ENCODE measurements at places on chromosomes 3 and 15. TPM values are rescaled to one million over a fixed set of nuclear protein-coding genes. Genes with fewer than 3 reads are reported as not detected.

The CAMKV gene
- 0.67 TPM for total RNA-seq

The GABRR3 gene
- not detected for total RNA-seq

The CFAP91 gene
- 0.23 TPM for total RNA-seq

The ABI3BP gene
- total RNA-seq = 0.26 TPM

The C15orf62 gene
- not detected for total RNA-seq

GRCh38 chr3:195467641-195468390 is 25.0 kb upstream of the ACAP2 start:
- no peaks in the 10 kb centered on the region for H3K36me3 ChIP-seq
- no peak for DNase-seq
- peaks cover 5% of the 10 kb centered on the region for H3K27me3 ChIP-seq
- no peak overlapping the region for H3K4me3 ChIP-seq

DNA sequence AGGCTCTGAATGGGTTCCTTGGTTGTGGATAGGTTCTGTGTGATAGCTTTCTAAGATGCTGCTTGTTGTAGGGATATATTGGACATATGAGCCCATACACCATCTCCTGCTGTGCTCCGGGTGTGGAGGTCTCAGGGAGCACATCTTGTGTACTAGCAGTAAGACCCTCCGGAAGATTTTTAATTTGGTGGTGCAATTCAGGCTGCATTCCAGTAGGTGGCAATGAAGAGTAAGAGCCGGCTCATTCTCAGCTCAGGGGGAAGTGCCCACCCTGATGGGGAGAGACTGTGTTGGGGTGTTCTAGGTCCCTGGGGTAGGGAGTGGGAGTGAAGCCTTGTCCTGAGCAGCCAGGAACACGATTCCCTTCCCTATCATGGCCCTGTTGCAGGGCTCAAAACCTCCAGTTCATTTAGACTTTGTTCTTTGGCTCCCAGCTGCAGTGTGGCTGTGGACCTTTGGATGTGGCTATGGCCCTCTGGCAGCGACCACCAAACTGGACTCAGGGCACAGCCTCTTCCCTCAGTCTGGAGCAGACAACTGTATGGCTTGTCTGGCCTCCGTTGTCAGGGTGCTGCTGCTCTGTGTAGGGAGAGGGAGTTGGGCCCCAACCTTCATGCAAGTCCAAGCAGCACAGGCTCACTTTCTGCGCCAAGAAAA is 104.7 kb downstream of the UNC13C start:
- no peak overlapping the region for H3K4me3 ChIP-seq
- H3K4me1 ChIP-seq = no peaks in the 10 kb centered on the region
- no peak overlapping the region for H3K27ac ChIP-seq
- peak; percentile 28 for DNase-seq
- no peaks in the 10 kb centered on the region for H3K27me3 ChIP-seq
- H3K36me3 ChIP-seq = no peaks in the 10 kb centered on the region

GRCh38 chr3:69092030-69092516 is 7.3 kb downstream of the ARL6IP5 start:
- H3K27me3 ChIP-seq = no peaks in the 10 kb centered on the region
- peak overlapping the region; percentile 22 for H3K4me3 ChIP-seq
- peak overlapping the region; percentile 96 for H3K27ac ChIP-seq

GRCh38 chr15:65550681-65551098 is 20.4 kb downstream of the HACD3 start:
- H3K27ac ChIP-seq = peak overlapping the region; percentile 27
- H3K27me3 ChIP-seq = no peaks in the 10 kb centered on the region
- peaks cover 22% of the 10 kb centered on the region for H3K36me3 ChIP-seq

DNA sequence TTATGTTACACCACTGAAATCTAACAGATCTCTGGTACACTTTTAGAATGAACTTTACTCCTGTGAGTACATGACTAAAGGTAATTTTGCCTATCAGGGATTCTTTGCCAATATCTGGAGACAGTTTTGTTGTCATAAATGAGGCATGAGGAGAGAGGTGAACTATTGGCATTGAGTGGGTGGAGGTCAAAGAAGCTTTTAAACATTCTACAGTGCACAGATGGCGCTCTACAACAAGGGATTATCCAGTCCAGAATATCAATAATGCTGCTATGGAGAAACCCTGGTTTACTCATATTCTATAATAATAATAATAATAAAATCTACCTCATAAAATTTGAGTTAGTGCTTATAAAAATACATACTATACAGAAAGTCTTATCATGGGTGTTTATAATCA is 702.3 kb downstream of the SI start:
- no peak overlapping the region for H3K27ac ChIP-seq
- H3K36me3 ChIP-seq = no peaks in the 10 kb centered on the region
- DNase-seq = no peak
- no peaks in the 10 kb centered on the region for H3K4me1 ChIP-seq
- H3K4me3 ChIP-seq = no peak overlapping the region
- no peaks in the 10 kb centered on the region for H3K27me3 ChIP-seq

DNA sequence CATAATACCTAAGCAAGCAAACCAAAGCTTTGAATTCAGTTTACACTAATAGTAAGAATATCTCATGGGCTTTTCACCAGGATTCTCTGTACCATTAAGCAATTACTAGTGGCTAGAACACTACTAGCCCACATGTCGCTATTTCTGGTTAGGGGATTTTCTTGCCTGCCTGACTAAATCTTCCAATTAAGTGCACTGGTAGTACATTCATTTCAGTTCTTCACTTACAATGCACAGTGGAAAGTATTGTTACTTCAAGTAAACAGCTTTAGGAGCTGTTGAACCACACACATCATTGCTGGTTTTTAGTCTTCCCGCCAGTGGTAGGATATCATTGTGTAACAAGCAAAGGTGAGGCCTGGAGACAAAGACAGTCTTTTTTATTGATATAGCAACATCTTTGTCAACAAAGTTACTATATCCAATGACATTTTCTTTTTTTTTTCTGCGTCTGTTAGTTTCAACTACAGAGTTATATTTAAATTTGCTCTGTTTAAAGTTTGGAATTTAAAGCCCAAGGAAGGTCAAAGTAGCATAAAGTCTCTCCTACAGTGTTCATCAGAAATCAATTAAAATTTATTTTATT is 826.8 kb upstream of the NR2F2 start:
- no peak overlapping the region for H3K4me3 ChIP-seq
- H3K27me3 ChIP-seq = peaks cover 1% of the 10 kb centered on the region
- no peaks in the 10 kb centered on the region for H3K36me3 ChIP-seq
- peaks cover 7% of the 10 kb centered on the region for H3K4me1 ChIP-seq

DNA sequence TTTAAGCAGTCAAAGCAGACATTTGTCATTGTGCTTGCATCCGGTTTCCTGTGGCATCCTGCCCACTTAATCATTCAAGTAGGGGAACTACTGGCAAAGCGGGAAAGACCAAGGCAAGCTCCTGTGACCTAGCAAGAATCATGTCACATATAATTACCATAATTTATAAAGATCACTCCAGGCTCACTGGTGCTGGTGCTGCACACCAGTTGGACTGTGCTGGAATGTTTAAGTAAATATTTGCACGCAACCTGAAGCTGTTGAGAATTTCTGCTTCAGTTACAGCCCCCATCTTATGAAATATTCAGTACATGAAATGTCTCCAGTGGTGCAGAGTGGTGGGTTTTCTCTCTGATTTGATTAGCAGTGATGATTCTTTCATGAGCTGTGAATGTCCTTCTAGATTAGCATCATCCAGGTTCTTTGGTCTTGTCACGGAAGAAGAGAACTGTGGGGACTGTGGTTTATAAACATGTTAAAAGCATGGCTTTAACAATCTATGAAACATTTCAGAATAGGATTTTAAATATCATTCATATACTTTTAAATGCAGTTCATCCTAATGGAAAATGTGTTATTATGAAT is 621.3 kb upstream of the EPHA6 start:
- H3K36me3 ChIP-seq = no peaks in the 10 kb centered on the region
- no peak for DNase-seq
- no peak overlapping the region for H3K4me3 ChIP-seq

DNA sequence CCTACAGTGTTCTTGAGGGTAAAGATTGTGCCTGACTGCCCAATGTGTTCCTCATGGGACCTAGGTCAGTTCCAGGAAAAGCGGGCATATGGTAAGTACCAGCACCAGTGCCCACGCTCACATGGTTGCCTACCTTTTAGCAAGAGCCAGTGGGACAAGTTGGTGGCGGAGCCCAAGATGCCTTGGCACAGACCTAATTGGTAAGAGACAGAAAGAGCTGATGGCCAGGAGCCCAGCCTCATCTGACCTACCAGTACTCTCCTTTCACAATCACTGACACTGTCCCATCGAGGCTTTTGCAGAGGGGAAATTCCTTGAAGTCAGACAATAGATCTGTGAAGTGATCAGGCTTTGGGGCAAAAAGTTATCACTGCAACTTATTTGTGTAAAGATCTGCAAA is 98.4 kb upstream of the BCL6 start:
- no peaks in the 10 kb centered on the region for H3K36me3 ChIP-seq
- H3K27me3 ChIP-seq = no peaks in the 10 kb centered on the region
- no peak overlapping the region for H3K27ac ChIP-seq
- no peak overlapping the region for H3K4me3 ChIP-seq

DNA sequence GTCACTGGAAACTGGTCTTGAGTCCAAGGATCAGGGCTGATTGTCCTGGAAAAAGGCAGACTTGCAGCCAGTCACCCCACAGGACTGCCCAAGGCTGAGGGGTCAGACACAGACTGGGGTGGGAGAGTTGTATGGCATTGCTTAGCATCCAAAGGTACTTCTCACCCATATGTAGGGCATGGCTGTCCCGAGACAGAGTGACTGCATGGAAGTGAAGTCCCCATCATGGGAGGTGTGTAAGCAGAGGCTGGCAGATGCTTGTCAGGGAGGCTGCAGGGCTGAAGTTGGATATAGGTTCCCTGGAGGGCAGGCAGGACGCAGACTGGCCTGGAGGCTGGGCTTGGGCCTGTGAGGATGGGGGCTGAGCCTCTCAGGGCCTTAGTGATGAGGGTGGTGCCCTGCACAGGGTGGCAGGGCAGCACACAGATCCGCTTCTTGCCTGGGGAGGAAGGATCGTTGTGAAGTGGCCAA is 31.1 kb downstream of the PSTPIP1 start:
- H3K36me3 ChIP-seq = no peaks in the 10 kb centered on the region
- H3K27ac ChIP-seq = no peak overlapping the region
- H3K4me3 ChIP-seq = no peak overlapping the region
- H3K4me1 ChIP-seq = peaks cover 8% of the 10 kb centered on the region
- no peak for DNase-seq

GRCh38 chr3:151891721-151892120 is 18.3 kb downstream of the SUCNR1 start:
- H3K4me1 ChIP-seq = peaks cover 7% of the 10 kb centered on the region
- no peak overlapping the region for H3K27ac ChIP-seq
- no peaks in the 10 kb centered on the region for H3K36me3 ChIP-seq
- no peaks in the 10 kb centered on the region for H3K27me3 ChIP-seq
- H3K4me3 ChIP-seq = no peak overlapping the region

GRCh38 chr3:78707609-78708008 is 1060.2 kb downstream of the ROBO1 start:
- peak overlapping the region; percentile 2 for H3K27ac ChIP-seq
- peaks cover 19% of the 10 kb centered on the region for H3K4me1 ChIP-seq
- peaks cover 5% of the 10 kb centered on the region for H3K27me3 ChIP-seq

DNA sequence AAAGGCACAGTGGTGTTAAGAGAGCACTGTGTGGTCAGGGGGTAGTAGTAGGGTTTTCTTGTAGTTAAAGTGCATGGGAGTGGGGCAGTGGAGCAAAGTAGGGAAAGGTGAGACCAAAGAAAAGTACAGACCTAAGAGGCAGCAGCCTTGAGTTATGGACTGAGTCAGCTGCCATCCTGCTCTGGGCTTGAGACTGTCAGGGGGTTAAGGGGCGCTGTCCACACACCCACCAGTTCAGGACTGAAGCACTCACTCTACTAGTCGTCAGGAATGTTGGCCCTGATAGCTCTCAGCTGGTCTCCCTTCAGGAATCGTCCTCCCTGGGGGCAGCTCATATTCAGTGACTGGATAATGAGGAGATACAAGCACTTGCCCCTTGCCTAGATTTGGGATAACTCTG is 7.9 kb downstream of the CCR4 start:
- no peaks in the 10 kb centered on the region for H3K27me3 ChIP-seq
- no peak overlapping the region for H3K27ac ChIP-seq
- H3K4me3 ChIP-seq = no peak overlapping the region
- no peaks in the 10 kb centered on the region for H3K36me3 ChIP-seq
- peaks cover 2% of the 10 kb centered on the region for H3K4me1 ChIP-seq
- no peak for DNase-seq

- peaks cover 4% of the 10 kb centered on the region for H3K4me1 ChIP-seq
- peak overlapping the region; percentile 70 for H3K4me3 ChIP-seq
- H3K36me3 ChIP-seq = no peaks in the 10 kb centered on the region
- DNase-seq = no peak
- no peaks in the 10 kb centered on the region for H3K27me3 ChIP-seq
These were observed 5.5 kb upstream of the ROBO1 start for GRCh38 chr3:79773291-79773690.

DNA sequence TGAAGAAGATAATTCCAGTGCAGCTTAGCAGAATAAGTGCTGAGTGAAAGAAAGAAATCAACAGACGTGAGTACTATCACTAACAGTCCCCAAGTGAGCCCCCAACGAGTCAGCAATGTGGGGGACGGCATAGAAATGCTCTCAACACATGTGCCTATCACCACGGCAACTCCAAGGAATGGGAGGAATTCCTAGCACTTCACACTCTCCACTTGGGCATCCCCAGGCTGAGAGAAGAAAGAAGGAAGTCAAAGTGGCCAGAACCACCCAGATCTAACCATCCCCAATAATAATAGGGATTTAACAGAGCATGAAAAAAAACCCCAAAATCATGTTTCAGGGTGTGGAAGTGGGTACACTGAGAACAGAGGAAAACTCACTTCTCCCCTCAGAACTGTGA is 29.3 kb upstream of the CPNE4 start:
- peaks cover 3% of the 10 kb centered on the region for H3K27me3 ChIP-seq
- no peak overlapping the region for H3K4me3 ChIP-seq
- H3K4me1 ChIP-seq = no peaks in the 10 kb centered on the region
- H3K27ac ChIP-seq = no peak overlapping the region
- H3K36me3 ChIP-seq = no peaks in the 10 kb centered on the region

DNA sequence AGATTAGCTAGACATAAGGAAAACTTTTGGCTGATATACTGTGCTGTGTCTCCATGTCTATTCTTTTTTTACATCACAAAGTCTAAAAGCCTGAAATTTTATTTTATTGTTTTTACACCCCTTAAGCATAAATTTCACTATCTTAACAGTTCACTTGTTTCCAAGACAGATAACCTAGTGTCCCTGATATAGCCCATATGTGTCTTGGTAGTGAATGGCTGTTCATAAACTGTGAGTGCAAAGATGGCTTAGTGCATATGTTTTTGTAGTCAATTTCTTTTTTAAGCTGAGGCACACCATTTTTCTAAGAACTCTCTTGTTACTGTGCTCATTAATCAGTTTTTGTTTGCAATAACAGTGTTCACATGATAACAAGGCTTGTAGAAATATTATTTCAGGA is 381.1 kb downstream of the OXSM start:
- no peaks in the 10 kb centered on the region for H3K36me3 ChIP-seq
- no peak for DNase-seq
- no peak overlapping the region for H3K4me3 ChIP-seq
- H3K27me3 ChIP-seq = no peaks in the 10 kb centered on the region

DNA sequence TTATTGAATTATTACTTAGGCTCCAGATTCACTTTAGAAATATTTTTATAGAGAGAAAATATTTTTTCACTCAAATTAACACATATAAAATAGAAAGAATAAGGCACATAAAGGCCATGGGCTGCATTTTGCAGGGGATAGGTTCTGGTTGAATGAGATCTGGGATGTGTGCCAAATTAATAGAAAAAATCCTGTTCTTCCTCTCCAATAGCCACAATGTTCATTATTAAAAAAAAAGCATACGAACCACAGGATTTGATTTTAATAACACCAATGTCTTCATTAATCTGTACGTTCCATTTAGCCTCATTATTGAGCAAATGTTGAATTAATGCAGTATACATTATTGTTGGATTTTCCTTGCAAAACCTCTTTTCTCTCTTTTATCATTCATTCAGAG is 622.8 kb upstream of the AGTR1 start:
- H3K27ac ChIP-seq = no peak overlapping the region
- no peaks in the 10 kb centered on the region for H3K27me3 ChIP-seq
- no peak for DNase-seq

- peak overlapping the region; percentile 26 for H3K27ac ChIP-seq
- no peak overlapping the region for H3K4me3 ChIP-seq
These were observed 40.8 kb upstream of the IQCF6 start for GRCh38 chr3:51819709-51820406.

All from endothelial cell (in vitro differentiated cells).